ENCODE measurements at places on chromosomes 3 and 15.

DNA sequence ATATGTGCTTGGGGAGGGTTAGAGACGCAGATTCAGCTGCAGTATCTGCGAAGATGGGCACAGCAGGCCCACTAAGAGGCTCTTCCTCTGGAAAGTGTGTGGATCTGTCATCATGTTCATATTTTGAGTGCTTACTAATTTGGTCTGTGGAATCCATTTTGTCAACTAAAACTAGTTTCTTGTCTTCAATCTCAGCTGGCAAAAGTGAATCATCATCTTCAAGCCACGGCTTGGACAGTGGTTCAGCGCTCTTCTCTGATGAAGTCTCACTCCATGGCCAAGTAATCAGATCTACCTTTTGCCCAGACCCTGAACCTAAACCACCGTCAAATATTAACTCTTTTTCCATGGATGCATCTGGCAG, 76.2 kb downstream of the IMPG2 start:
- DNase-seq: no peak

DNA sequence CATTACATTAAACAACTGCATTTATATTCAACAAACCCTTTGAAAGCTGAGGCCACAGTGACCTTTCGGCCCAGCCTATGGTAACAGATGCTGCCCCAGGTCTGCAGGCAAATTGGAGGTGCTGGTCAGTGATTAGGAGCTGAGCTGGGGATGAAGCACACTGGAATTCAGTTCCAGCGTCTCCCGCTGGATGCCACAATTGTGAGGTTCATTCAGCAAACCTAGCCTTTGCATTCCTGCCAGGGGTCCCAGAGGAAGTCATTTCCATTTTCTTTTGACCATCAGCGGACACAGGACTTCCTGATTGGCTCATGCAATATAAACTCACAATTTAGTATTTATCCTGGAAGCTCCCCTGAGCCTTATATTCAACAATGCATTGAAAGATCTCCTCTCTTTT, 89.5 kb downstream of the IL20RB start:
- DNase-seq: no peak

DNA sequence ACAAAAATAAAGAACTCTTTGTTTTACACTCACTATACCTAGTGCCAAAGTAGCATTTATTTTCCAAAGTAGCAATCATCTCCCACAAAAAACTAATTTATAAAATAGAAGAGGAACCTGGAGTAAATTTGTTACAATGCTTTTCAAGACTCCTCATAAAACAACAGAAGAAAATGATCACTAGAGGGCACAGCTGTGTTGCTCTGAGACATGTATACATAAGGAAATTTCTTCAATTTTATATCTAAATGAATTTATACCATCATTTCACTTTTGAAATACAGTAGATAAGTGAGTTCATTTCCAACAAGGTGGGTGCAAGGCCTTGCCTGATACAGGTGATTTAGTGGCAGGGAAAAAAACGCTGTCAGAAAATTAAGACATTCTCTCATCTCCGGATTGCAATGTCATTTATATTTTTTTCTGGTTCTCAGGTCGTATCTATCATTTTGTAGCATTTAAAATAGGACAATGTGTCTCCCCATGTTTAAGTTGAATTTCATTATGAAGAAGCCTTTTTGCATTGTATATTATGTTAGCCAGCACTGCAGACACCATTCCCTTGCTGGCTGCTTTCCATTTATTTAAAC, 25.3 kb upstream of the ARHGEF26 start:
- DNase-seq: peak; percentile 25

- no peak for DNase-seq
Observed at GRCh38 chr15:75989045-75989444, 23.2 kb downstream of the NRG4 start.

DNA sequence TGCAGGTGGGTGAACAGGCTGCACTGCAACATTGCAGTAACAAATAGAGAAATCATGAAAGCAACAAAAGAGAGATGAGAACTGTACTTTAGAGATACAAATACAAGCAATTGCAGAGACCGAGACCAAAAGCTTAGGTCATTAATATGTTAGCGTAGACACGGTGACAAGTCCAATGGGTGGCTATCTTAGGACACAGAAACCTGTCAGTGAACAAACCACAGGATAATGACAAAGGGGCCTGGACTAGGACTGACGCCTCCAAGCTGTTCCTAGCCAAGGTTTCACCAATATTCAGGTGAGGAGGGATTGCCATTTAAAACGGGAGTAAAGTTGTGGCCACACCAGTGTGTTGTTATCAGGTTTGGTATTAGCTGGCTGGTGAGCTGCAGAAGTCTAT, 41.7 kb upstream of the BLM start:
- DNase-seq: no peak

- no peak for DNase-seq
Observed at GRCh38 chr15:68709876-68710275, 110.8 kb downstream of the ANP32A start.

All from inflammatory macrophage treated with lipopolysaccharide for 1 hour (primary cell).